ENCODE measurements at places on chromosomes 7 and 10.
A peak's percentile ranks its signal among the peaks of the same experiment; 100 is the strongest.

- peak; percentile 9 for DNase-seq
Observed at GRCh38 chr10:124106241-124106879, 13.0 kb upstream of the CHST15 start.

- DNase-seq, result no peak
Observed at GRCh38 chr7:123682690-123683089, 27.0 kb downstream of the LMOD2 start.

DNA sequence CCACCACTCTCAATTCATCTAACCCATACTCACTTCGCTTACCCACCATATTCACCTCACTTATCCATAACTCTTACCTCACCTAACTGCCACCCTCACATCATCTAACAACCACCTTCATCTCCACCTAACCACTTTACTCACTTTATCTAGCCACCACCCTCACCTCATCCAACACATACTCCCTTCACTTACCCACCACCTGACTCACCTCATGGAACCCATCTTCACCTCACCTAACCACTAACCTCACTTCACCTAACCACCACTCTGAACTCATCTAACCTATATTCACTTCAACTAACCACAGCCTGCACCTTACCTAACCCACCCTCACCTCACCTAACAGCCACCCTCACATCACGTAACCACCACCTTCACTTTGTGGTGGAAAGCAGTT, 84.2 kb downstream of the VIPR2 start:
- DNase-seq, result no peak

DNA sequence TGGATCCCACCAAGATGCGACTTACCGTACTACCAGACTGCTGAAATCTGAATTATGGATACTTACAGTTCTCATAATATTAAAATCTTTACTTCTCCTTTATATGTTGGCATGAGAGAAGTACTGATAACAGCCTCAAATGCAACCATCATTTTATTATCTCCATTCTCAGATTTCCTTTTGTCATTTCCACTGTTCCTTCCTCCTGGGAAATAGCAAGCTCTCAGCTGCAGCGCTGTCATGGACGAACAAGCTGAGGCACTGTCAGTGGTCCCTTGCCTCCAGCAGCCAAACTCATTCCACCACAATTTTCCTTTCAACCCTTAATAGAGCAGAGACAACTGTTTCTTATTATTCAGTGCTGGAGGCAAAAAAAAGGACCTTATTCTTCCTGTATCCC, 478.4 kb downstream of the ARL4A start:
- DNase-seq, result no peak

DNA sequence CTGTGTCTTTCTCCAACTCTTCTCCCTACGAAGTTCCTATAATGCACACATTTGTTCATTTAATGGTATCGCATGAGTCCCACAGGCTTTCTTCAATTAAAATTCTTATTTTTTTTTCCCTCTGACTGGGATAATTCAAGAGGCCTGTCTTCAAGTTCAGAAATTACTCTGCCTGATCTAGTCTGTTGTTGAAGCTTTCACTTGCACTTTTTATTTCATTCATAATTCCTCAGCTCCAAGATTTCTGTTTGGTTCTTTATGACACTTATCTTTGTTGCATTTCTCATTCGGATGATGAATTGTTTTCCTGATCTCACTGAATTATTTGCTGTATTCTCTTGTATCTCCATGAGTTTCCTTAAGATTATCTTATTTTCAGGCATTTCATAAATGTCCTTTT, 103.9 kb downstream of the RSU1 start:
- no peak for DNase-seq

Measured in occipital lobe (tissue), 3 donors.